ENCODE measurements at places on chromosomes 2 and 18.

- no peak for DNase-seq
Measured at GRCh38 chr18:54752185-54752584, 76.1 kb upstream of the RAB27B start.

DNA sequence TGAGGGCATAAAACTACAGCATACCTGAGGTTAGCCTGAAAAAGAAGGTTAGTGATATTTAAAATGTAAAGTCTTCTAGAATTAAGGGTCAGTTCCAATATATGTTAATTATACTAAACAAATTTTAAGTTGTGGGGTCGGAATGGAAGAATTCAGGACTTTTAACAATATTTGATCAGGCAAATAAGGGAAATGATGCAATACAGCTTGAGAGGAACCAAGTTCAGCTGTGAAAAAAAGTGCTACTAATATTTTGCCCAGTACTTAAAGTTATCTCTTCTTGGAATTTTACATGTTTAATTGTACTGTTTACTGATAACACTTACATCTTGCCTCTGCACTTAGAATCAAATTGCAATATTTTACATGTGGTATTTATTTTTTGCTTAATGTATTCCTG, 345.5 kb upstream of the CWC22 start:
- no peak for DNase-seq

GRCh38 chr2:119175517-119175916, 17.0 kb upstream of the C1QL2 start:
- DNase-seq, result no peak

DNA sequence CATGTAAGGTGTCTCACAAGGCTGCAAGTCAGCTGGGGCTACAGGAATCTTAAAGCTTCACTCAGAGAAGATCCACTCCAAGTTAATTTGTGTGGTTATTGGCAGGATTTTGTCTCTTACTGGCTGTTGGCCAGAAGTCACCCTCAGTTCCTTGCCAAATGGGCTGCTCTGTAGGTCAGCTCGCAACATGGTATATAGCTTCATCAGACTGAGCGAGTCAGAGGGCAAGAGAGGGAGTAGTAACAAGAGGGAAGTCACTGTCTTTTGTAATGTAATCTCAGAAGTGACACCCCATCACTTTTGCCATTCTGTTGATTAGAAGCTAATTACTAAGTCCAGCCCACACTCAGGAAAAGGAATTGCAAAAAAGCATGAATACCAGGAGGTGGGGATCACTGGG, 119.5 kb downstream of the LRRTM1 start:
- no peak for DNase-seq

- no peak for DNase-seq
Measured at GRCh38 chr2:167135706-167136105, 247.4 kb downstream of the XIRP2 start.

GRCh38 chr2:241008711-241009121, 10.3 kb downstream of the SNED1 start:
- DNase-seq, result no peak

GRCh38 chr2:217326238-217327022, 466.6 kb upstream of the TNP1 start:
- no peak for DNase-seq

GRCh38 chr2:8382485-8382884, 299.4 kb upstream of the ID2 start:
- no peak for DNase-seq

GRCh38 chr18:10205151-10205550, 249.3 kb upstream of the APCDD1 start:
- no peak for DNase-seq

- no peak for DNase-seq
Measured at GRCh38 chr18:13372531-13372951, 154.0 kb downstream of the LDLRAD4 start.

- no peak for DNase-seq
Measured at GRCh38 chr18:10197097-10197496, 257.3 kb upstream of the APCDD1 start.

DNA sequence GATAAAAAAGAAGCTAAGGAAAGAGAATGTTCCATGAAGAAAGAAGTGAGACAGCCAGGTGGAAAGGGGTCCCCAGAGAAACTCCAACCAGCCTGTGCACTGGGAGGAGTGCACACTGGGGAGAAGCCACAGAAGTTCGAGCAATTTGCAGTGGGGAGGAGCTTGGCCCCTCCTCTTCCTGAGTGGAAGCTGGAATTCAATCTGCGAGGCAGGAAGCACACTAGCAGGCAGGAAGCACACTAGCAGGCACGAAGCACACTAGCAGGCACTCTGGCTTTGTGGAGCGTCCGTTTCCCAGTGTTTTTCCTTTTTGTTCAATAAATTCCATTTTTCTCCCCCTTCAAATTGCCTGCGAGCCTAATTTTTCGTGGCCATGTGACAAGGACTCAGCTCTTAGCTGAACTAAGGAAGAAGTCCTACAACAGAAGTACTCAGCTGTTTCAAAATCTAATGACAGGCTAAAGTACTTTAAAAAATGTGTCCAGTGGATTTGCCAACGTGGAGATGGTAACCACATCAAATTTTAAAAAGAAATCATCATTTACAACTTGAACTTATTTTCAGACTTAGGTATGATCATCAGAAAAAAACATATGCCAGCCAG, 21.4 kb upstream of the SPIRE1 start:
- no peak for DNase-seq

DNA sequence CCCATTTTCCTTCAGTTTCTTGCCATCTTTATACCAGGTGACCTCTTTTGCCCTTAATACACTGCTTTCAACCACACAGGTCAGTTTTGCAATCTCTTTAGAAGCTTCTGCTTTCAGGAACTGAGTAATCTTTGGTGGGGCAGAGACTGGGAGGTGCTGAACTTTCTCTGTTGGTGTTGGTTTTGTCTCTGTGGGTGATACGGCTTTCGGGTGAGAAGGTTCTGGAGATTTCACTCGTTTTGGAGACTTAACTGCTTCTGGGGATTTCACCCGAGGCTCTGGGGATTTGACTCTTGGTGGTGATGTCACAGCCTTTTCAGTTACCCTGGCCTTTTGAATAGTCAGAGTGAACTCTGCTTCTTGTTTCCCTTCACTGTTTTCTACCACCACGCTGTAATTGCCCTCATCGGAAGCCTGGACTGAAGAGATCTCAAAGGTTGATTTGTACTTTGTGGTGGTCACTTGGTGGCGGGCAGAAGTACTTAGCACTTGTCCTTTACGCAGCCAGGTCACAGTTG, 50.4 kb downstream of the PLEKHA3 start:
- no peak for DNase-seq

DNA sequence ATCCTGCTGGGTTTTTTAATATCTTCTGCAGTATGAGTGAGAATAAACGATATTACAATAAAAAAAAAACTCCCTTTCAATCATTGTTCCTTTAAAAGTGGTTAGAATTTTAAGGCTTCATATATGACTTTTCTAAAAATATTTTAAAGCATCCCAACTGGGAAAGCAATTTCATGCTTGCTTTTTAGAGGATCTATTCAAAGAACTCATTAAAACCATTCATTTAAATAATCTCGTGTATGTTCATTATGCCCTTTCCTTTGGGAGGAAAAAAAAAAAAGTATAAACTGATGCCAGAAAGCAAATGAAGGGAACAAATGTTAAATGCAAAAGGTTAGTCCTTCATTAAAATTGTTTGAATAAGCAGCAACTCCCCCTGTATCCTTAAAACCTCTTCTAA, 81.2 kb downstream of the XIRP2 start:
- no peak for DNase-seq

- no peak for DNase-seq
Measured at GRCh38 chr2:96556441-96557330, 20.1 kb downstream of the ARID5A start.

DNA sequence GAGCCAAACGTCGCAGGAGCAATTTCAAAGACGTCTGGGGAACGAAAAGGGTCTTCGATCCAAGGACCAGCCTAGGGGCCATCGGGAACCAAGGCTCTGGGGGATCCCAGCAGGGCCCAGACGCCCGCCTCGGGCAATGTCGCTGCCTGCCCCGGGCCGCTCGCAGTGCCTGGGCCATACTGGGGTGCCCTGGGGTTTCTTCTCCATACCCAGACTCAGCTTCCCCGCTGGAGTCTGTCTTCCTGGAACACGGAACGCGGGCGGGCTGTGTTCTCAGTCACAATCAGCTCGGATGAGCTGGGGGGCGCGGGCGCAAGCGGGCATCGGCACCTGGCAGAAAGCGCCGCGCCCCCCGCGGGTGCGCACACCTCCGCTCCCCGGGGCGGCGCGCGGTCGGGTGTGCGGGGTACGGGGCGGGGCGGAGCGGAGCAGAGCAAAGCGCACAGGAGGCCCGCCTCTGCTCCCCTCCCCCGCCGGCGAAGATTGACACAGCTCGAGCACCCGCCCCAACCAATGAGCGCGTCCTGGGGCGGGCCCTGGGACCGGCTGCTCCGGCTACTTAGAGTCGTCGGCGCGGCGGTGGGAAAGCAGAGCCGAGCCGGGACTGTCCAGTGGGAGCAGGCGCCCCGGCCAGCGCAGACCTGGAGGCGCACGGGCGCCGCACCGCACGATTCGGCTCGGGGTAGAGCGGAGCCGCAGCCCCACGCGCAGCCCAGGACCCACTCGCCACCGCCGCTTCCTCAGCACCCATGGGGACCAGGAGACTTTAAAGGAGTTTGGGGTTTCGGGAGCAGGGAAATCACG, at the start of gene LRATD1:
Gene LRATD1, plus strand, starts transcription at position 585 of the 804 bp plus-strand sequence. CDS start 1,263 bp downstream, outside the sequence.
- peak; percentile 52 for DNase-seq

GRCh38 chr18:79796016-79796415, 1.7 kb upstream of the KCNG2 start:
- no peak for DNase-seq

DNA sequence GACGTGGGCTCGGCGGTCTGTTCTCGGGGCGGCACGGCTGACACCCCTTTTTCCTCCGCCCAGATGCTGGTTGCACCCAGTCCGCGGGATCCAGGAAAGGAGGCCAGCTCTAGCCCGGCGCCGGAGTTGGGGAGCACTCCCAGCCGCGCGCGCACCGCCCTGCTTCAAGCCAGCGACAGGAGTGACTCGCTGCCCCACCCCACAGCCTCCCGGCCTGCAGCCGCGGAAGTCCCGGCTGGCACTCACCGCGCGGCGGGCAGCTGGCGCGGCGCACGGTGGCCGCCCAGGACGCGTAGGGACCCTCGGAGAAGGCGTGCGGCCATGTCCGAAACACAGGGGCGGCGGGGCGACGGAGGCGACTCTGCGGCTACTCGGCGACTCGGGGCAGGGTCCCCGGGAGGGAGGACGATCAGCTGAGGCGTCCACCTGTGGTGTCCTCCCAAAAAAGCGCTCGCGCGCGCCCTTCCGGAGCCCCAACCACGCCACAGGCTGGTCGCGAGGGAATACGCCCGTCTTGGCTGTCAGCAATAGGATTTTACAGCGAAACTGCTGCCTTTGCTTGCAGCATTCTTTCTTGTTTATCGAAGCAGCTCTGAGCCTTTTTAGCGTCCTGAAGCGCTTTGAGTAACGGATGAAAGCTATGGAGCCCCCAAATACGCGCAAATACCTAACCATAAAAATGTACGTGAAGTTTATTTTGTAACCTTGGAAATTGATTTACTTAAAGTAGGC, at the start of gene ACADL:
Gene ACADL, minus strand, starts transcription at position 507 of the 732 bp plus-strand sequence. Its CDS starts 184 bp downstream, at position 323.
- DNase-seq, result peak; percentile 47

DNA sequence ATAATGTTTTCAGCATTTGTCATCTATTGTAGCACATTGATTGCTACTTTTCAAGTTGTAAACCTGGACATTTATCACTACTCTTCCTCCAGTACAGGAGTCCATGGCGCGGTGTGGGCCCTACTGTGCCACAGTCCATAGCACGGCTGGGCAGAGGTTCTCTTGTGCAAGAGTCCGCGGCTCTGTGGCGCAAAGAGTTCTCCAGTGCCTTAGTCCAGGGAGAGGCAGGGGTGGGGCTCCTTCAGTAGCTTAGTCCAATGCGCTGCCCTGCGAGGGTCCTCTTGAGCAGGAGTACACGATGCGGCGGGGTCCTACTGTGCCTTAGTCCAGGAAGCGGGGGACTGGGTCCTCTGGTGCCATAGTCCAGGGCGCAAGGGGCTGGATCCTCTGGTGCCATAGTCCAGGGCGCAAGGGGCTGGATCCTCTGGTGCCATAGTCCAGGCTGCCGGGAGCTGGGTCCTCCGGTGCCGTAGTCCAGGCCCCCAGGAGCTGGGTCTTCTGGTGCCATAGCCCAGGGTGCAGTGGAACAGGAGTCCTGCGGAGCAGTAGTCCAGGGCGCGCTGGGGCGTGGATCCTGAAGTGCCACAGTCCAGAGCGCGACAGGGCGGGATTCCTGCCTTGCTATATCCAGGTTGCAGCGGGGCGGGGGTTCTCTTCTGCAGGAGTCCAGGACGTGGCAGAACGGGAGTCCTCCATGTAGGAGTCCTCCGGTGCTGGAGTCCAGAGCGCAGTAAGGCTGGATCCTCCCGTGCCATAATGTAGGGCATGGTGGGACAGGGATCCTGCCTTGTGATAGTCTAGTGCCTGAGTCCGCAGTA, 129.3 kb downstream of the CCDC74A start:
- no peak for DNase-seq

- no peak for DNase-seq
Measured at GRCh38 chr2:55885127-55885943, 38.2 kb downstream of the EFEMP1 start.

- no peak for DNase-seq
Measured at GRCh38 chr18:32157580-32157979, 32.3 kb upstream of the MEP1B start.

GRCh38 chr2:16185801-16186272, 245.5 kb downstream of the MYCN start:
- no peak for DNase-seq

DNA sequence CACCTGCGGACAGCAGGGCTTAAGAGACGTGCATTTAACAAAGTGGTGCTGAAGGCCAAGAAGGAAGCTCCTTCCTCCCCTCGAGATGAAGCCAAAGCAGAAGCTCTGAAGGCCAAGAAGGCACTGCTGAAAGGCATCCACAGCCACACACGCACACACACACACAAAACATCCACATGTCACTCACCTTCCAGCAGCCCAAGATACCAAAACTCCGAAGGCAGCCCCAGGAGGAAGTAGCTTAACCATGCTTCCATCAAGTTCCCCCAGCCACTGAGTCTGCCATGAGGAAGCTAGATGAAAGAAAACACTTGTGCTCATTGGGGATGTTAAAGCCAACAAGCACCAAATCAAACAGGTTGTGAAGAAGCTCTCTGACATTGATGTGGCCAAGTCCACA, 175.7 kb upstream of the POU3F3 start:
- no peak for DNase-seq

DNA sequence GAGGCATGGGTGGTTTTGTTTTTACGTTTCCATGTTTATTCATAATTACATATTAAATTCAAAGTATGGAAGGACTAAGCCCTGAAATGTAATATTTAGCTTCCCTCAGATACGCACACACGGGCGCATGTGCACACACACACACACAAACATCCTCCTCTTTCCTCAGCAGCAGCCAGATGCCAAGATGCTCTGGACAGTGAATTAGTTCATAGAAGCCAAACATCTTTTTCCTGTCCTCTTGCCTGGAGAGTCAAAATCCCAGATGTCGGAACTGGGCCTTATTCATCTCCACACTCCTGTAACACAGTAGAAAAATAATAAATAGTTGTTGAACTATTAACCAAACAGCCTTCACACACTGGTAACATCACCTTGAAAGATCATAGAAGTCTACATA, 273.1 kb downstream of the SP3 start:
- no peak for DNase-seq
